Stimulated activated CD8-positive, alpha-beta memory T cell treated with anti-CD3 and anti-CD28 coated beads, Interleukin-4, amount 100 ng/mL, for 1 hour (primary cell): ENCODE measurements at places on chromosomes 3 and 15.

GRCh38 chr3:124878561-124879336 is 8.4 kb downstream of the ITGB5 start:
- no peak for DNase-seq

DNA sequence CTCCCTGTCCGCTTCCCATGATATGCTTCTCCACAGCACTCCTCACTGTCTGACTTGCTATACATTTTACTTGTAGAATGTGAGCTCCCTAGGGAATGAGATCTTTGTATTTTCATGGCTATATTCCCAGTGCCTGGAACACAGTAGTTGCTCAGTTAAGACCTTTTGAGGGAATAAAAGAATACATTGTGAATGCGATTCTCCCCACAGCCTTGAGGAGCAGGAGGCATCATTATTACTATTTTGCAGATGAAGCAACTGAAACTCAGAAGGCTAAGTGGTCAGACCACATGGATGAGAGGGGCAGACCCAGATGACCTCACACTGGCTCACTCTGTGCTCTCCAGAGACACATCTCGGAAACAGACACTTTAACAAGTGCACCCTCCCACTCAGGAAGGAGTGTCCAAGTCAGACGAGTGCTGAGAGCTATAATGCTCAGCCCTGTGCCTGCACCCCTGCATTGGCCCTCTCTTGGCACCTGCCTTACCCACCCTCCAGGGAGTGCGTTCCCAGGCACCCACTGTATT is 46.8 kb downstream of the SST start:
- DNase-seq, result no peak

GRCh38 chr3:142498397-142499180 is 50.8 kb upstream of the XRN1 start:
- DNase-seq, result no peak

DNA sequence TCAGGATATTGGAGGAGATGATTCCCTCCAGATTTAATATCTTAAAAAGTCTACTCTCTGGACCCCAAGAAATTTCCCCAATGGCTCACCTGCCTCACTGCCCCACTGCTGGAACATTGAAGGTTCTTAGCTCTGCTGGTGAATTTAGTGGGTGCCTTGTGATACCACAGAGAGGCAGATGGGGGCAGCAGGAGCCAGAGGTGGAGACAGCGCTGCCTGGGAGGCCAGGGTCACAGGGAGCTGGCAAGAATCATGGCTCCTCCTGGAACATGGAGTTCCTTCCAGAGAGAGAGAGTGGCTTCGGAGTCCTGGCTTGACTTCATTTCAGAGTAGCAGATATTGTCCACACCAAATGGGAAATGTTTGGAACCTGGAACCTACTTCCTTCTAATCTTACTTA is 263.5 kb upstream of the CFAP20DC start:
- no peak for DNase-seq

GRCh38 chr15:93311620-93312019 is 222.6 kb upstream of the RGMA start:
- no peak for DNase-seq

- no peak for DNase-seq
Observed at GRCh38 chr3:170507063-170507462, 78.8 kb downstream of the SLC7A14 start.

DNA sequence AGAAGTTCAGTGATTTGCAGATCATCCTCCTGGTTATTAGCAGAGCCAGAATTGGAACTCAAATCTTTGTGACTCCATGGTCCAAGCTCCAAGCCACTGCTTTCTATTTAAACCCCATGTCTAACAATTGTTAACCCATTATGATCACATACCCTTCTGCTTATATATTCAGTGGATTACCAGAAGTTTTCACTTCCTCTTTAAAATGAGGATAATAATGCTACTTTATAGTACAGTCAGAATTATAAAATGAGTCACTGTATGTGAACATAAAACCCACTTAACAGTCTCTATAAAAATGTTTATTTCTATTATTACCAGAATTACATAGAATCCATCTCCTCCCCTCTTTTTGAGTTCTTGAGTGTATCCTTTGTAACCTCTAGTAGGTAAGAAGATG is 550.7 kb upstream of the DPPA4 start:
- DNase-seq, result no peak

GRCh38 chr3:194856296-194856695 is 170.6 kb downstream of the FAM43A start:
- no peak for DNase-seq

GRCh38 chr3:27643355-27643754 is 78.8 kb downstream of the EOMES start:
- no peak for DNase-seq
